Activated T-cell treated with anti-CD3 and anti-CD28 coated beads for 24 hours (primary cell): ENCODE measurements at places on chromosomes 13 and 19.

- DNase-seq, result no peak
These were observed 6.4 kb downstream of the CLIP3 start for GRCh38 chr19:36026091-36026876.

DNA sequence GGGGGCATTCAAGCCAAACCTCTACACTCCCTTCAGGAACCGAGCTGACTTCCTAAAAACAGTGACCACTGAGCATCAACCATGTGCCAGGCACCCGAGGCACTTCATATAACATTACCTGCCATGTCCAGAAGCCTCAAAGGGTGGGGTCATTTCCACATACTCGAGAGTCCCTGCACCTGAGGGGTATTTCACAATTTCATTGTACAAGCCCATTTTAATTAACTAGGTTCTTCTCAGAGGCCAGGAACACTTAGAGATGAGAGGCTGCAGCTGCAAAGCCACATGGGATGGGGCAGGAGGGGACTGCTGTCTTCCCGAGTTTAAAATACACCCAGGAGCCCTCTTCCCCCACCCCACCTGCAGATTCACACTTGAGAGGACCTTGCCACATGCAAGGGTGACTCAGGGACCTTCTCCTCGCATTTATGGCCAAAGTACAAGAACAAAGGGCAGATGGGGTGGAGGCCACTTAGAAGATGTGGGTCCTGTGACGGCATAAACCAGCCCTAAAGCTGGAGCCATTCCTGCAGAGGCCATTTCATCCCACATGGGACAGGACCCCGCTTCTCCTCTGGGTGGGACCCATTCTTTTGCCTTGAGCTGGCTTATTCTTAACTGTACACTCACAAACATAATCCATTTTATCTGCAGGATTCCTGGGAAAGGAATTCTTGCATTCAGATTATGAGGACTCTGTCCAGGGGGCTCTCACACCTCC lies 43.9 kb downstream of the RAB20 start:
- DNase-seq, result no peak

DNA sequence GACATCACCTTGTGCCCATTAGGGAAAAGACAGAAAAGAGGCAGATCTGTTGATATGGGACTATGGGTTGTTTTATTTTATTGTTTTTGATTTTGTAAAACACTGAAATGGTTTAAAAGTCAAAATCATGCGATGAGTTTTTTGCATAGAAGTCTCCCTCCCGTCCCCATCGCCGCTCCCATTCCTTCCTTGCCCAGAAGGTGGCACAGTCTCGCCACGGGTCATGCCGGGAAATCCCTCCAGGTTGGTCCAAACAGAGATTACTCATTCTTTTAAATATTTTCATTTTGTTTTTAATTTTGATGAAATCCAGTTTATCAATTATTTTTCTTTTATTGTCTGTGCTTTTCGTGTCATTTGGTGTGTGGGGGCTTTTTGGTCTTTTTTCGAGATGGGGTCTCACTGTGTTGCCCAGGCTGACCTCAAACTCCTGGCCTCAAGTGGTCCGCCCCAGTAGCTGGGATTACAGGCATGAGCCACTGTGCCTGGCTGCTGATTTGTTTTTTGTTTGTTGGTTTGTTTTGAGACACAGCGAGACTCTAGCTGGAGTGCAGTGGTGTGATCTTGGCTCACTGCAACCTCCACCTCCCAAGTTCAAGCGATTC lies 9.2 kb downstream of the PGPEP1 start:
- no peak for DNase-seq

DNA sequence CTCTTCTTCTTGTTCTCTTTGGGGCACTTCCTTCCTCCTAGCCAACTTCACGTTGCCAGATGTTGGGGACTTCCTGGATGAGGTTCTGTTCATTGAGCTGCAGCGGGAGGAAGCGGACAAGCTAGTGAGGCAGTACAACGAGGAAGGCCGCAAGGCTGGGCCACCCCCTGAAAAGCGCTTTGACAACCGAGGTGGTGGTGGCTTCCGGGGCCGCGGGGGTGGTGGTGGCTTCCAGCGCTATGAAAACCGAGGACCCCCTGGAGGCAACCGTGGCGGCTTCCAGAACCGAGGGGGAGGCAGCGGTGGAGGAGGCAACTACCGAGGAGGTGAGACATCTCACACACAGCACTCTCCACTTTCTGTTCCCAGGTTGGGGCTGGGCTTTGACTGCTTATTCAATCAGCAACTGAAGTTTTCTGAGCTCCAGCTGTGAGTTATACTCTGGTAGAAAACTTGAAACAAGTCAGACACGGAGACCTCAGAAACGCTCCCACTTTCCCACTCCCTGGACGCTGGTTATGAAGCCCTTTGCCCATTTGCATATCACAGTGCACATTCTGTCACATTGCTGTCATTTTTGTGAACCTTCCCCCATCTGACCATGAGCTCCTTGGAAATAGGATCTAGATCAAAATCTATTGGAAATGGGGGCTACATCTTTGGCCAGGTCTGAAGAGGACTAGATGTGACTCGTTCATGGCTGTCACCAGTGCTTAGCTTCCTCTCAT lies 7.2 kb upstream of the CCDC97 start:
- peak; percentile 64 for DNase-seq

DNA sequence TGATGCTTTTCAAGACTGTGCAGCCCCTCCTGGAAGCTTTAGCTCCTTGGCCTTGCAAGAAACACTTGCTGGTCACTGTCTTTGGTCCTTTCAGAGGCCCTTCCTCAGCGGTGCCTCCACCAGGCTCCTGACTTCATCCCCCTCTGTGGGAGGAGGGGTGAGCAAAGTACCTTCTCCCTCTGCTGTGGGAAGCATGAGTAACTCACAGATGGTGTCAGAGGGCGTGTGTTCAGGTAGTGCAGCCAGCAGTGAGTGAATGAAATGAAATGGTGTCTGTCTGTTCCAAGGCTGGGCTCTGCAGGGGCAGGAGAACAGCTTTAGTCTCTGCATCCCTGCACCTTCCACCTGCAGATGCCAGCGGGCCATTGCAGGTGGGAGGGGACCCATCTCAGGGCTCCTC lies 102.9 kb downstream of the SHISA2 start:
- DNase-seq, result no peak

- DNase-seq, result no peak
These were observed 173.7 kb downstream of the KLF12 start for GRCh38 chr13:73960474-73960873.

GRCh38 chr13:64428196-64428595 lies 2801.9 kb downstream of the PCDH9 start:
- no peak for DNase-seq

GRCh38 chr13:52348983-52349780 lies 56.8 kb downstream of the THSD1 start:
- DNase-seq, result peak; percentile 5

DNA sequence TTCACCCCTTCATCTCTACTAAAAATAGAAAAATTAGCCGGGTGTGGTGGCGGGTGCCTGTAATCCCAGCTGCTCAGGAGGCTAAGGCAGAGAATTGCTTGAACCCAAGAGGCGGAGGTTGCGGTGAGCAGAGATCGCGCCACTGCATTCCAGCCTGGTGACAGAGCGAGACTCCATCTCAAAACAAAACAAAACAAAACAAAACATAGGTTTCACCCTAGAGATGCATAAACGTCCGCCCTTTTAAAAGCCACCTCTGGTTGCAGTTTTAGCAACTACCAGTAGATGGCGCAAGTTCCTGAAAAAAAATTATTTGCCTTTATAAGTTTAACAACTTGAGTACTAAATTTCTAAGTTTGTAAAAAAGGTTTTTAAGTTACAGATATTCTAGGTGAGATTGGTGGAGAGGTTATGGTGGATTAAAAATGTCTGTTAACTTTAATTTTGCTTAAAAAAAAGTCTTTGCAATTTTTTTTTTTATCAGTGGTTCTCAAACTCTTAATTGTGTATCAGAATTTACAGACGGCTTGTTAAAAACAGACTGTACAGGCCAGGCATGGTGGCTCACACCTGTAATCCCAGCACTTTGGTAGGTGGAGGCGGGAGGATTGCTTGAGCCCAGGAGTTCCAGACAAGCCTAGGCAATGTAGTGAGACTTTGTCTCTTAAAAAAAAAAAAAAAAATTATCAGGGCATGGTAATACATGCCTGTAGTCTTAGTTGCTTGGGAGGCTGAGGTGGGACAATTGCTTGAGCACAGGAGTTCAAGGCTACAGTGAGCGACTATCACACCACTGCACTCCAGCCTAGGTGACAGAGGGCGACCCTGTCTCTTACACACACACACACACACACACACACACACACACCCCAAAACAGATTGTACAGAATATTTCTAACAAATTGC lies 42.1 kb downstream of the NAA16 start:
- peak; percentile 36 for DNase-seq

GRCh38 chr19:58181902-58182576 lies 822 bp upstream of the ZNF274 start:
- DNase-seq, result peak; percentile 37

GRCh38 chr19:31160336-31160926 lies 188.8 kb downstream of the TSHZ3 start:
- no peak for DNase-seq

DNA sequence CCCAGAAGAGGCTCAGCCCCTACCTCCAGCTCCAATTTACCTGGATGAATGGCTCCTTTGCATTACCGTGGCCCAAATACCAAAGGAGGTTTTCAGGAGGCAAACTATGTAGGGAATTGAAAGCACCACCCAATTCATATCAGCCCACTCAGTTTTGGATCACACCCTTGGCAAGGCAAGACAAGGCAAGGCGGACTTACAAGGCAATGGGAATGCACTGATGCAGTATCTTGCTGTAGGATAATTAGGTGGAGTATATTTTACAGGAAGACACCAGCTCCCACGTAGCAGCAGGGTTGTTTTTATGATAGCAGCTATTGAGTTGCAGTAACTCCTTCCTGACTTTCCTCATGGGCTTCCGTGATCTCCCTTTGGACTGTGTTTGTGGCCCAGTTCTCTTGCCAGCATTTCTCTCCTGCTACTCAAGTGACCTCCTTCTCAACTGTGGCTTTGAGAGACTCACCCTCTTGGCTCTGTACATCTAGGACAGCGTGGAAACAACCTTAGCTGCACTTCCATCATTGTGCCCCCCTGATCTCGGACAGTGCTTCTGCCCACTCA lies 935.9 kb downstream of the EFNB2 start:
- DNase-seq, result no peak

DNA sequence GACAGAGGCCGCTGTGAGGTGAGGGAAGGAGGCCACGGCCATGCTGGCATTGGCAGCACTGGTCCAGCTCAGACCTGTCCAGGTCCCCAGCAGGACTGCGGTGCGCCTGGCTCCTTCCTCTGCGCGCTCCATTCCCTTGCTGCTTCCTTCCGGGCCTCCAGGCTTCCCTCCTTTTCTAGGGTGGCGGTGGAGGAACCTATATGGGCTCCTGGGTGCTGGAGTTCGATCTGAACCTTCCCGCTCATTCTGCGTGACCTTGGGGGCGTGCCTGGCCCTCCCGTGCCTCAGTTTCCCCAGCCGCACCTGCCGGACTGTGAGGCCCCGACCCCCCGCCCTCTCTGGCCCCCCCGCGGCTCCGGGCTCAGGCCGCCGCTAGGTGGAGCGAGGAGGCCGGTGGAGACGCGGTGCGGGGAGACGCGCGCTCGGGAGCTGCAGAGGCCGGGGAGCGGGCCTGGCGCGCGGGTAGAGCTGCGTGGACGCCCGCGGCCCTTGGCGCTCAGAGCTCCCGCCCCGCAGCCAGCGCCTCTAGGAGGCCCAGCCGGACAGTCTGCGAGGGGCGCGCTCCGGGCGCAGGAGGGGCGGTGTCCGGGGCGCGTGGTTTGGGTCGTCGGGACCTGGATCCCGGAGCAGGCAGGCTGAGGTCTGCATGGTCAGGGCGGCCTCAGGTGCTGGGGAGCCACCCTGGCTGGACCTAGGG lies 29.9 kb downstream of the EFNA2 start:
- no peak for DNase-seq

DNA sequence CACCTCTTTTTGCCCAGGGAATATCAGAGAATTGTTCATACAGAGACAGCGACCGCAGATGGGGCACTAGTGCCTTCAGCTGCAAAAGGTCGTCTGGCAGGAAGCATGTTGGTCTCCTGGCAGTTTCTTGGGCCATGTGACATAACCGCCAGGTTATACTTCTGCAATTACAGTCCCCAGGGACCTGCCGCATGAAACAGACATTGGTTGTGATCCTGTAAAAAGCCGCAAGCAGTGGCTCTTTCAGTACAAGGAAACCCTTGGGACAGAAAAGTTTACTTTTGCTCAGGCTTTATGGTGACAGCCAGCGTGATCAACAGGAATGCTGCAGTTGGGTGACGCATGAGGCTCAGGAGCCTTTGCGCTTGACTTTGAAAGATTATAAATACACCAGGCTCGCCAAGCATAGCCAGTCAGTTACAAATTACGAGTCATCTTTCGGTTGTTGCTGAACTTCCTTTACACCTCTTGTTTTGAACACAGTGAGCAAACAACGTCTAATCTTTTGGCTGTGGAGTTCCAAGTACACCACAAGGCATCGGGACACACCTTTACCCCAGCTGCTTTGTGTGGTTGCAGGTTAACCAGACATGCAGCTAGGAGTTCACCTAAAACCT lies 50.5 kb upstream of the UBE2L5 start:
- DNase-seq, result peak; percentile 41

GRCh38 chr19:29966588-29967249 lies 24.7 kb downstream of the URI1 start:
- no peak for DNase-seq

DNA sequence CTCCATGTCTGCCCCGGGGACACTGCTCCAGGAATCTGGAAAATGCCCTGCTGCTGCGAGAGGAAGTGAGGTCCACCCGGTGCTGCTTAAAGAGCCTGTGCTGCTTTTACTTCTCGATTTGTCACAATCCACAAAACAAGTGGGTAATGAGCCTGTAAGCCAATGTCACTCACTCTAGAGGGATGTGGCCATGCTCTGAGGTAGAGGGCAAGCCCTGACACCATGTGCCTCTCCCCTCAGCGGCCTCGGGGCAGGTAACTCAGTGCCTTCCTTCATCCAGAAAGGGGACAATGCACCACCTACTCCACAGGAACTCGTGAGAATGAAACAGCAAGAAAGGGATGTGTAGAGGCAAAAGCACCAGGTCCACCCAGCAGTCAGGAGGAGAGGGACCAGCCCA lies 106.2 kb downstream of the TUBA3C start:
- DNase-seq, result no peak

- no peak for DNase-seq
These were observed 362.1 kb downstream of the EFNB2 start for GRCh38 chr13:106173346-106173745.

- DNase-seq, result no peak
These were observed at the start of gene SIGLEC6 for GRCh38 chr19:51531349-51532315. SIGLEC6 (minus strand) TSS chr19:51531670; CDS start chr19:51531648, 22 bp downstream.
